ENCODE measurements at places on chromosomes 6 and 20. TPM values are rescaled to one million over a fixed set of nuclear protein-coding genes. Genes with fewer than 3 reads are reported as not detected.

Gene IL17A
- not detected for total RNA-seq

Gene KHDRBS2
- not detected for total RNA-seq

Gene ORC3
- total RNA-seq: 20.1 TPM

Gene TSPO2
- not detected for total RNA-seq

Gene BNIP5
- total RNA-seq: not detected

Gene KIF6
- total RNA-seq: not detected

Gene FAM209A
- total RNA-seq: not detected

Gene MYL9
- 90.4 TPM for total RNA-seq

Gene EYS
- total RNA-seq: 0.27 TPM

Gene SYCP2
- total RNA-seq: 0.35 TPM

Gene SIRPD
- not detected for total RNA-seq

Gene MAP1LC3A
- total RNA-seq: 32.1 TPM

Gene PPP1R14C
- not detected for total RNA-seq

Gene NKX2-4
- total RNA-seq: not detected

Gene ULBP3
- total RNA-seq: 12.8 TPM

Gene LY86
- total RNA-seq: not detected

Measured in endothelial cell of umbilical vein (primary cell).